ENCODE measurements at places on chromosomes 1 and 21.

GRCh38 chr1:111736548-111737215, 2.5 kb downstream of the INKA2 start:
- no peak for DNase-seq

- no peak for DNase-seq
These were observed 43.1 kb downstream of the TP53BP2 start for GRCh38 chr1:223802602-223803001.

DNA sequence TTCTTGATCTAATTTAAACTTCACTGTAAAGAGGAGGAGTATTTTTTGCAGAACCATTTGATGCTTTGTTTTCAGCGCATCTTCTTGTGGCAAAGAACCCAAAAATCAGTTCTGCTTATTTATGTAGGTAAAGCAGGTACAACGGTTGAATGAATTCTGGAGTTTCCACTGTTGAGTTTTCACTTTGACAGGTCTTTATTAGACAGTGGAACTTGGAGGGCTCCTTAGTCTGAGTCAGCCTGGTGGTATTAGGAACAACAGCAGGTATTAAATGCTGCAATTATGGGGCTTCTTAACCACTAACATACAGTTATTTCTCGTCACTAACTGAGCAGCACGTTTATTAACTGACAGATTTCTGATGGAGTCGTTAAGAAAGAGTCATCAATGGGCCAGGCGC, 1.2 kb downstream of the LRIG2 start:
- DNase-seq, result no peak

DNA sequence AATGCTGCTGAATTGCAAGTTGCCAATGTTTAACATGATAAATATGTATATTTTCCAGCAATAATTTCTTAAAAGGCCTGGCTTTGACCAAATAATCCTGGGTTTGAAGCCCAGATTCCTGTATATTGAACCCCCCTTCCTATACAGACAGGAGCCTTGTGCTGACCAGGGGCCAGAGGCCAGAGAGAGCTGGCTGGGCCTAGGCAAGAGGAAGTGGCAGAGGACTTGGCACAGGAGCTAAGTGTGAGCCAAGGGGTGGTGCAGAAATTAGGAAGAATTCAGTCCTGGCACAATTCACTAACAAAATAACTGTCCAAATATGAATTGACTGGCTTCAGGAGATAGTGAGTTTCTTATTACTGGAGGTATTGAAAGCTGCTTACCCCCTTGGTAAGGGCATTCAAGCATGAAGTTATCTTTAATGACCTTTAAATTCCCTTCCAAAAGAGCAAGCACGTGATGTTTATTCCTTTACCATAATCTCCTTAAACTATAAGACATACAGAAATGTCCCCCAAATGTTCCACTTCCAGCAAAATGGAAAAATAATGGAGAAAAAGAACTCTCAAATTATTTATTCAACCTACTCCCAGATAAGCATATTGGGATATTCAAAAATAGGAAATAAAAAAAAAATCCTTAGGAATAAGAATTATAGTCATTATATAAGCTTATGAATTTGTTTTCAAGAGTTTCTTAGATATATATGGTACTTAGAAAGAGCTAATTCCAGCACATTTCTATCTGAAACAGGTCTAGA, 26.6 kb downstream of the NIBAN1 start:
- no peak for DNase-seq

GRCh38 chr1:23524716-23525401, 6.2 kb downstream of the E2F2 start:
- DNase-seq, result peak; percentile 14

DNA sequence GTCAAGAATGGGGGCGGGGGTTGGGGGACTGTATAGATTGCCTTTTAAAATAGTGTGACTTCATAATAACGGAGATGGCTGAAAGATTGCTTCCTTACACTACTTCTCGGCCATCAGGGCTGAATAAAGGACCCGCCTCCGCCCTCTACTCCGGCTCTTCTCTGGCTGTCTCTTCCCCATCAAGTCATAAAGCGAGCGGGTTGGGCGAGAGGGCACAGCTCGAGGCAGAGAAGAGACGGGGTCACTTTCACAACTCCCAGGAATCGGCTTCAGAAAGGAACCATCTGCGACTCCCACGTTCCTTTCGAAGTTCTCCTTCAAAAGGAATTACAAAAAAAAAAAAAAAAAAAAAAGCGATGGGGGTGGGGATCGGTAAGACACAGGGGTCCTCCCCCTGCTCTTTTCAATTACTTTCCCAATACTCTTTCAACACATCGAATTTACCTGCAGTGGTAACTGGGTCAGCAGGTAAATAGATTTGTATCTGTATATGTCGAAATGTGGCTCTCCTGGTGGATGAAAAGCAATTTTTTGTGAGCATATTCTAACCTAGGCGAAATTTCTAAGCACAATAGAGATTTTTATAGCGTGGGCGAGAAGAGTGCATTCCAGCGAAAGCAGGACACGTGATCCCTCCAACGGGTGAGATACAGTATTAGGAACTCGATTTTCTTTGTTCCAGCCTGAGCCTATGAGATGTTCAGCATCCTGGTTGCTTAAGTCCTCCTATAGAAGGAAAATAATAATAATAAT, 2.0 kb downstream of the LRRC7 start:
- no peak for DNase-seq

DNA sequence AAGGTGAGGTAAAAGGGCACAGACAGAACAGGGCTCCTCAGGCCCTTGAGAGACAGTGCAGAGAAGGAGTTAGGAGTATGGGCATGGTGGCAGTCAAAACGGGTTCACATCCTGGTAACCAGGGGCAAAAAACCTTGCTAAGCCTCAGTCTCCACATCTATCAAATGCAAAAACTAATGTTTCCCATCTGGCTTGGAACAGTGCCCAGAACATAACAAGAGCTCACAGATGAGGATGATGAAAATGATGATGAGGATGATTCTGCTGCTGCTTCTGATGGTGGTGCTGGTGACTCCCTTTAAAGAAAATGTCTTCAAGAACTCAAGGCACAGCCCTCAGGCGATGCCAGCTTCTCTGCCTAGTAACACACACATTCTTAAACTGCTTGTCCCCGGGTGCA, 24.1 kb downstream of the HHIPL2 start:
- DNase-seq, result no peak

DNA sequence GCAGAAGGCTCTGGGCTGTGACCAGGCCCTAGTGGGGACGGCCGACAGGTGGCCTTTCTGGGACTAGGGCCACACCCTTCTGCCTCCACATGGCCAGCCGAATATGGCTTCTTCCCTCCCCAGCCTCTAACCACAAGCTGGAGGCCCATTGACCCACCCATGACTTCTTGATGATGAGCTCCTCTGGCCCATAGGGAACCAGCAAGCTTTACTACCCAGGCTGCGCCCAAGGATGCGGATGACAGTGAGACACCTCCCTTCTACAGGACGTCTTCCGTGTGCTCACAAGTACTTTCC, 41.0 kb downstream of the LDLRAD2 start:
- no peak for DNase-seq

DNA sequence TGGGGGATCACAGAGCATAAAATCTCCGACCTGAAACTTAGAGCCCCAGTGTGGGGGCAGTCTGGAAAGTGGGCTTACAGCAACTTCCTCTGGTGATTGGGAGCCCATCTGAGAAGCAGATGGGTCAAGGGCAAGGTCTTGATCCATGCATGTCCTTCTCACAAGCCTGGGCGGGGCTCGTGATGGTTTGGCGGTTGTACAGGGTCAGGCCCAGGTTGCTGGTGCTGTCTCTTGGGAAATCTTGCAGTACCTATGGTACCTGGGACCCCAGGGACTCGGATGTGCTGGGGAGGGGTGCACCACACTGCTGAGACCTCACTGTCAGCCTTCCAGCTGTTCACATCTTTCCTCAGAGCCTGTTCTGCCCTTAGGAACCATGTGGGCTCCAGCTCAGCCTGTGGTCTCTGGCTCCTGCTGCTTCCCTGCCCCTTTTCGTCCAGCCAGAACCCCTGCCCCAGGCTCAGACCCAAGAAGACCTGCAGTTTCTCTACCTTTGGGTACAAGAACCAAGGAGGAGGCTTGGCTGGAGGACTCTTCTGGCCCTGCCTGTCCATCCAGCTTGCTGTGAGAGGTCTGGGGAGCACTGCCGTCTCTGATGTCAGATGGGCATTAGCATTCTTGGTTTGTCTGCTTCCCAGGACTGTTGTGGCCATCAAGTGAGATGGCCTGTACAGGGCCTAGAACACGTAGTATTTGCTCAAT, 24.5 kb downstream of the WNT4 start:
- DNase-seq, result no peak

DNA sequence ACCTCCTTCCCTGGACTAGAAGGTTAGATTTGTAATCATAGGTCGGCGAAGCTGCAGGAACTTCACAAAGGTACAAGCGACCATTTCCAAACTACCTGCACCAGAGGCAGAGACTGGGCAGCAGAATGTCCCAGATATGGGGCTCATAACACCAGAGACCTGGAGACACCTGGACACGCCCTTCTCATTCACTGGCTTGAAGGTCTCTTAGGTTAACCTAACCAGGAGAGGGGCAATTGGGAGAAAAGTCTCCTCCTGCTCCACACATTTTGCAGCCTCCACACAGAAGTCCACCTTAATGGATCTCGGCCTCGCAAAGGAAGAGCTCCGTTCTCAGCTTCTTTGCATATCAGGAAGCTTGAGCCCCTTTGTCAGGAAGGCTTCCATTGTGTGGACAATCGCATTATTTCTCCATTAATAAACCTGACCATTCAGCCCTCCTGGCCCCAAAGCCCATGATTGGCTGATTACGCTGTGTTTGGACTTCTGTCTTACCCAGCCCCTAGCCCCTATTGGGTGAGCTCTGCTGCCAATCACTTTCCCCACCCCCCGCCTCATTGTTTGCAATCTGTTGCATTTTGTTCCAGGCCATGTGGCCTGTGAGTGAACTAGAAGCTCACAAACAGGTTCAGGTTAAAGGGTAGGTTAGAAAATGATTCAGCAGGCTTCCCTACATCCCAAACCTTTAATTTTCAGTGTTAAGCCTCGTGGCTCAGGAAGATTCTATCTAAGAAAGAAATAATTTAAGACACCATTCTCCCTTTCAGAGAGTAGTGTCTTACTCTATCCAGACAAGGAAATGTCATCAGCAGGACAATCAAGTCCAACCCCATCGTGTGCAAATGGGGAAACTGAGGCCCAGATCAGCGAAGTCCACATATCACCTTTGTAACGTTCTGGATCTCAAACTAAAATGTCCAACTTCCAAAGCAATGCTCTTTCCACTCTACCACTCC, 2.8 kb downstream of the MYCL start:
- no peak for DNase-seq

GRCh38 chr1:194734970-194735369, 1548.6 kb upstream of the B3GALT2 start:
- DNase-seq, result no peak

GRCh38 chr1:66242646-66243547, 291.1 kb upstream of the SGIP1 start:
- DNase-seq, result peak; percentile 84

GRCh38 chr1:239655023-239655422, 268.7 kb downstream of the CHRM3 start:
- DNase-seq, result no peak

- DNase-seq, result no peak
These were observed 35.4 kb downstream of the OR2C3 start for GRCh38 chr1:247500865-247501264.

GRCh38 chr21:37204580-37204979, 62.6 kb downstream of the VPS26C start:
- no peak for DNase-seq

GRCh38 chr1:58395355-58395754, 151.2 kb downstream of the OMA1 start:
- no peak for DNase-seq

GRCh38 chr1:55067914-55068313, 28.6 kb downstream of the PCSK9 start:
- no peak for DNase-seq

DNA sequence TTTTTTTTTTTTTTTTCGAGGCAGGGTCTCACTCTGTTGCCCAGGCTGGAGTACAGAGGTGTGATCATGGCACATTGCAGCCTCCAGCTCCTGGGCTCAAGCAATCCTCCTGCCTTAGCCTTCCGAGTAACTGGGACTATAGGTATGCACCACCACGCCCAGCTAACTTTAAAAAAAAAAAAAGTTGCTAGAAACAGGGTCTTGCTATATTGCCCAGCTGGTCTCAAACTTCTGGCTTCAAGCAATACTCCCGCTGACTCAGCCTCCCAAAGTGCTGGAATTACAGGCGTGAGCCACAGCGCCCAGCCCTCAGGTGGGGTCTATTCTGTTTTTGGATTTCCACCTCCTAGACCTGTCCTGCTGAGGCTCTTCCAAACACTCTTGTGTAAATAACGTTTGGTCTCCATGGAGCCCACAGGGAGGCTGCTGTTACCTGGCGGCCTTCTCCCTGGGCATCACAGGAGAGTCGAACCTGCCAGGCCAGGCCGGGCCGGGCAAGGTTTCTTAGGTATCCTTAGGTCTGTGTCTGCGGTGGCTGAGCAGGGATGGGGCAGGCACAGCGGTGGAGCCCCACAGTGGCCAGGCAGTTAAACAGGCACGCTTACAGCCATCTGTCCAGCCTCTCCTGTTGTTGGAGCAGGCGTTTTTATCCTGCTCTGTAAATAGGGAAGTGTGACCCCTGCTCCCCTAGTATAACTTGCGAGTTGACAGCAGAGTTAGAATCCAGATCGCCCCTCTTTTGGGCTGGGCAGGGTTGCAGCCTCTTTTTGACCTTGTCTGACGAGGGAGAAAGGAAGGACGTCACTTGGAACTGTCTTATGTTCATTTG, 18.8 kb downstream of the PLEKHM2 start:
- no peak for DNase-seq

DNA sequence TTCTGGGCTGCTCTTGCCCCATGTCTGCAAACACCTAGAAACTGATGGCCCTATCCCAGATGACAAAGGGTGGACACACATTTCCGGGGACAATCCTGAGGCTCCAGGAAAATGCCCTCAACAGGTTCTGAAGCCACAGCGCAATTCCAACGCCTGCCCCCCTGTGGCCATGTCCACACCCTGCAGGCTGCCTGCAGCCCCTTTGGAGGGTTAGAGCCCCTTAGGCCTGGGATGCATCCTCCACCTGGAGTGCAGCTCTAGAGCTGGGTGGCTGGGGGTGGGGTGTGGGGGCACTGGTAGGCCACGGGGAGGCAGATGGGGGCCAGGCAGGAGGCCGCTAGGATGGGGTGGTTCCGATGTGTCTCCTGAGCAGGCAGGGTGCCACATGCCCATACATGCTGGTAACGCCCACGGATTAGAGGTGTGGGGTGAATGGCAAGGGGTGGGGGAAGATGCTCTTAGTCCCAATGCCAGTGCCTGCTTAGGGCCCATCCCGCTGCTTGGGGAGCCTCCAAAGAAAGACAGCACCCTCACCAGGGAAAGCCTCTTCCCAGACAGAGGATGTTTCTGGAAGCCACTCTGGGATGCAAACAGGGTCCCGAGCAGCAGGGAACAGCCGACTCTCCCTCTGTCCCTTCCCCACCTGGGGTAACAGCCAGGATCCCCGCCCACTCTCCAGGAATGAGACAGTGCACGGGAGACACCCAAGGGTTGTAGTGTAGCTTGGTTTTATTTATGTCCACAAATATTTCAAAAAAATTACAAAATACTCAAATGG, 34.0 kb downstream of the SLC45A1 start:
- DNase-seq, result no peak

GRCh38 chr1:214464445-214465287, 86.7 kb downstream of the PTPN14 start:
- DNase-seq, result no peak
